Stimulated activated CD4-positive, alpha-beta T cell treated with anti-CD3 and anti-CD28 coated beads, Interleukin-1b, Interleukin-23, amount 100 ng/mL, for 1 hour (primary cell): ENCODE measurements at places on chromosomes 4 and X.

DNA sequence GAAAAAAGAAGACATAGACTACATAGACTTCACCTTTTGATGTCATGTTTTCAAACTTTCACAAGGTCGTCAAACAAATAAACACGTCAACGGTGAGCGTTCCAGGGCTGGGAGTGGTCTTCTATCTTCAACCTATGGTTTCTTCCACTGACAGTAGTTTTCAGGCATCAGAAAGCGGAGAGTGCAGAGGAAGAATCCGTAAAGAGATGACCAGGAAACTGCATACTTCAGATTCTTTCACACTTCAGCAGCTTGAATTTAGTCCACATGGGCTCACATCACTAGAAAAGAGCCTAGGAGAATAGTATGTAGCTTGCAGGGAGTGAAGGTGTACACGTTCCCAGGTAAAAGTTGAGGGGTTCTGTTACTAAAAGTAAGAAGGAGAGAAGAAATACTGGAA, 58.5 kb downstream of the NPY1R start:
- no peak for DNase-seq

GRCh38 chr4:68396756-68397155, 46.9 kb upstream of the YTHDC1 start:
- no peak for DNase-seq

DNA sequence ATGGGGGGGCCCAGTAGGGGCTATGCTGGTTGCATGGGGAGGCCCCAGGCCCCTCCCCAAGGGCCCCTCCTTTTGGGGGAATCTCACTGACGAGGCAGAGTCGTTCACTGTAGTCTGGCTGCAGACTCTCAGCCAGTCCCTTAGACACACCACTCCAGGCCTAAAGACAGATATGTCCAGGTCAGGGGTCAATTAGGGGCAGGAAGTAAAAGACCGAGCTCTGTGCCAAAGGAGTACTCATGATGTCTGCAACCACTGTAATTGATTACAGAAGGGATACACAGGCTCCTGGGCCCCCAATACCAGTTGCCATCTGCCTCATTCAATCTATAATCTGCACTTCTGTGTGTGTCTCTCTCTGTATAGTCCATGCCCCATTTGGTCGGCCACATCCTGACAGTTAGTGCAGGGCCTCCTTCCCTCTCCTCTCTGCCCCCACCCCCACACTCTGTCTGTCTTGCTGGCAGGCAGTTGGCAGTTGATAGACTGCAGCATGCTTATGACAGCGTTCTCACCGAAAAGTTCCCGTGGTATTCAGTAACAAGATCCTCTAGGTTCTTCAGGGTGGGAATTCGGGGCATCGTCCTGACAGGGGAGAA, 1.3 kb upstream of the CXorf65 start:
- no peak for DNase-seq

GRCh38 chr4:6446130-6446482, 26.3 kb downstream of the PPP2R2C start:
- no peak for DNase-seq

DNA sequence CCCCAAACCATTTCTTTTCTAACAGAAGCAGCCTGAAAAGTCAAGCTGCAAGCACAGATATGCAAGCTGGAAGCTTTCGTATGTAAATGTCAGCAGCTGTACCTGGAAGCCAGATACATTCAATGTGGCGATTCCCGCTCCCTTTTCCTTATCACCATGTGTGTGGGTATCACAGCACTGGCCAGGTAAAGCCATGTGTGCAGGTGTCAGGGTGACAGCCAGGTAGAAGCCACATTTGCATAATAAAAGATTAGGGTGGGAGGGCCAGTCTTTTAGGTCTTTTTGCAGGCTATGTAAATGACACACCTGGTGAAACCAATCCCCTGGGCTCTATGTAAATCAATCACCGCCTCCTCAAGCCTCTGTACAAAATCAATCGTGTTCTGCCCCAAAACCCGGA, 50.1 kb downstream of the RXFP1 start:
- no peak for DNase-seq

DNA sequence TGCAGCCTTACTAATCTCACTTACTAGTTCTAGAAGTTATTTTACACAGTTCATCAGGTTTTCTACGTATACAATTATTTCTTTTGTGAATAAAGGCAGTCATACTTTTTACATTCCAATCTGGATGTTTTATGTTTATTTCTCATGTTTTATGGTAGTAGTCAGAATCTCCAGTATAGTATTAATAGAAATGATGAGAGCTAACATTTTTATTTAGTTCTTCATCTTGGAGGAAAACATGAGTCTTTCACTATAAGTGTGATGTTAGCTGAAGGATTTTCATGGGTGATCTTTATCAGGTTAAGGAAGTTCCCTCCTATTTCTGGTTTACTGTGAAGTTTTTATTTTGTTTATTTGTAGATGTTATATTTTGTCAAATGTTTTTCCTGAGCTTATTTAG, 256.1 kb upstream of the GIMD1 start:
- DNase-seq = no peak

DNA sequence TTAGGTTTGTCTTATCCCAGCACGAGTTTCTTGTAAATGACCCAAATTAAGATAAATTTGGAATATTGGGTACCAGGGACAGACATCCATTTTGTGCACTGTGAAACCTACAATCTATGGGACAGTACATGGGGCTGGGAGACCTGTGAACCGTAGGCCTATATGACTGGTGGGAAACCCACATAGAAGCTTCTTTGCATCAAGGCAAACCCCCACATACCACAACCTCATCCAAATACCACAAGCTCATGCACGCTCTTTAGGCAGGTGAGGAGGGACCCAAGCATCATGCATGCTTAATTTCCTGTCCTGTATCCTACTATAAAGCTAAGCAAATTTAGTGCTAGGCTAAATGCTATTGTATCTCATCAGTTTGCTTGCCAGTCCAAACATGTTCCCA, 47.8 kb downstream of the NIPAL1 start:
- DNase-seq = no peak

GRCh38 chrX:125384867-125385266, 65.2 kb downstream of the TEX13C start:
- DNase-seq = no peak

- DNase-seq = no peak
These were observed 55.1 kb downstream of the RS1 start for GRCh38 chrX:18616688-18617406.

DNA sequence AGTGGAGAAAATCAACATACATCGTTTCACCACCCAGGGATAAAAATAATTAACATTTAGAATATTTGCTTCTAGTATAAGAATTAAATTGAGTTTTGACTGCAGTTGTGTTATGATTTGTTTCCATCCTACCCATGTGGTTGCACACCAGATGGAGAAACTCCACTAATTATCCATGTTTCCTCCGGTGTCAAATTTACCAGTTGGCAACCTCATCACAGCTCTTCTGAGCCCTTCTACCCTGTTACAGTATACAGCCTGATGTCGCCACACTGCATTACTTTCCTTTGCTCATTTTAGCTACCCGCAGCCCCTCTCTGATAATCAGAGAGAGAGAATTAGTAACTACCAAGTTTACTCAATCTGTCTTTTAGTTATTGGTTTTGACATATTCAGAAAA, 411.2 kb downstream of the DTHD1 start:
- DNase-seq = no peak

DNA sequence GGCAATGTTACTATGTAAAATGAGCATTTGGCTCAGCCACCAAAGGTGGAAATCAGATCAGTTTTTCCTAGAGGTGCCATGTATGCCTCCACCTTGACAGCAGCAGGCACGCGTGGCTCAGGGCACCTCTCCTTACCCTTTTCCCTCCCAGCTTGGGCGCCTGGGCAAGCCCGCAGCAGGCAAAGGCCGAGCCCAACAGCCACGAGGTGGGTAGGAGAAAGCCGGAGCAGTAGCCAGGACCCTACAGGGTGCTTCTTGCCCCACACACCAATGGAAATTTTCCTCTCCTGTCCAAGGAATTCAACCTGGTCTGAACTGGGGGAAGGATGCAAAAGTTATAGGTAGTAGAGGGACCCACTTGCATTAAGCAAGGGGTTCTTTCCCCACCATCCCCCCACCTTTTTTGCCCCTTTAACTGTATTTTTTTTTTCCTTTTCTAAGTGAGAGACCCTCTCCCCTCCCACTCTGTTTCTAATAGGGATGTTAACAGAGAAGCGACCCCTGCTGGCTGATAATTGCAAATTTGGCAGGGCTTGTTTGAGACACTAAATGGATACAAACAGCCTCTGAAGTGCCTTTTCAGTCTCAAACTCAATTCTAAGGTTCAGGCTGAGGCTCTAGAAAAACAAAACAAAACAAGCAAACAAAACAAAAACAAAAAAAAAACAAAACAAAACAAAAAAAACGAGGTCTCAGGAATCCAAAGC, 895.1 kb downstream of the PCDH18 start:
- DNase-seq = no peak

- no peak for DNase-seq
These were observed 1491.8 kb upstream of the IGFBP7 start for GRCh38 chr4:58602022-58602421.

DNA sequence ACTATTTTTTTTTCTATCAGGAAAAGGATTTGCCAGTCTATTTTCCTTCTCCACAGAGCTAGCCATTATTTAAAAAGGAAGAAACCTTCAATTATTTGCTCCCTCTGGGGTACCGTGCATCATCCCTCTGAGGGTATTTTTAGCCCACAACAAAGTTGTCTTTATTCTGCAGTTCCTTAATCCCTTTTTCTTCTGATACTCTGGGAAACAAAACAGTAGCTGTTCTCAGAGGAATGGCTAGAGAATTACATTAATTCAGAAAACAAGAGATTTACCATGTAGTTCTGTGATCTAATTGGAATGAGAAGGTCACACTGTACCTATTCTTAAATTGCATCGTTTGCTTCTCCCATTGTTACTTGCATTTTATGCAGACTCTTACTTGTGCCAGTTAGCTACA, 1056.7 kb downstream of the STIM2 start:
- no peak for DNase-seq

DNA sequence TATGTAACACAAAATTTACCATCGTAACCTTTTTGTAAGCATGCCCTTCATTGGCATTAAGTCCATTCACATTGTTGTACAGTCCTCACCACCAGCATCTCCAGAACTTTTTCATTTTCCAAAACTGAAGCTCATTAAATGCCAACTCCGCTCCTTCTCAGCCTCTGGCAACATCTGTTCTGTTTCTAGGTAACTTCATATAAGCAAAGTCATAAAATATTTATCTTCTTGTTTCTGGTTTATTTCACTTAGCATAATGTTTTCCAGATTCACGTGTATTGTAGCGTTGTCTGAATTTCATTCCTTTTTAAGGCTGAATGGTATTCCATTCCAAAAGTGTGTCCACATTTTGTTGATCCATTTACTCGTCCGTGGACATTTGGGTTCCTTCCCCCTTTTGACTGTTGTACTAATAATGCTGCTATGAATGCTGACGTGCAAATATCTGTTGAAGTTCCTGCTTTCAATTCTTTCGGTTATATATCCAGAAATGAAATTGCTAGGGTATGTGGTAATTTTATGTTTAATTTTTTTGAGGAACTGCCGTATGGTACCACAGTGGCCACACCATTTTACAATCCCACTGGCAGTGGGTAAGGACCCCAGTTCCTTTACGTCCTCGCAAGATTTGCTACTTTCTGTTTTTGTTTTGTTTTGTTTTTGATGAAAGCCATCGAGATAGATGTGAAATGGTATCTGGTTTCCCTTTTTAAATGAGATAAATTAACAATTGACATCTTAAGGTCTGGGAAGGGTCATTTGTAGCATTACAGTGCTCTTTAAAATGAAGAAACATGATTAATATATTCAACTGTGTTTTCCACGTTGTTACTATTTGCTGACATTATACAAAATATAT, 63.4 kb downstream of the PTTG2 start:
- DNase-seq = no peak

GRCh38 chrX:138925330-138925729, 213.8 kb upstream of the FGF13 start:
- DNase-seq = no peak

DNA sequence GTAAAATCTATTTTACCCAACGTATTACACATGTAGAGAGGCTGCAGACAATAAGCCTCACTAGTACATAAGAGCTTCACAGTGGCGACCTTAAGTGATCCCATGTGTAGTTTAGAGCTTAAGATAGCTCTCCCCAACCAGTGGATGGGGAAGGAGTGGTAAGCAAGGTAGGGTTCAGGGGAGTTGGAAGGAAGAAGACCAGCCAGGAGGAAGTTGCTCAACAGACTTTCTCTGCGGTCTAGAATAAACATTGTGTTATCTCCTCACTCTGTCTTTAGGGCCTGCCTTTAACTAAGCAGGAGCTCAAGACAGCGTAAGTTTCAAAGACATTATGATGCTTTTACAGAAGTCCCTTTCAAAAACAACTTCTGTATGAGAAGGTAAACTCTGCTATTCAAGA, 16.8 kb downstream of the MEPE start:
- no peak for DNase-seq

GRCh38 chrX:75229774-75230173, 44.1 kb upstream of the UPRT start:
- DNase-seq = no peak

- no peak for DNase-seq
These were observed 23.0 kb downstream of the SNX25 start for GRCh38 chr4:185232370-185232769.

DNA sequence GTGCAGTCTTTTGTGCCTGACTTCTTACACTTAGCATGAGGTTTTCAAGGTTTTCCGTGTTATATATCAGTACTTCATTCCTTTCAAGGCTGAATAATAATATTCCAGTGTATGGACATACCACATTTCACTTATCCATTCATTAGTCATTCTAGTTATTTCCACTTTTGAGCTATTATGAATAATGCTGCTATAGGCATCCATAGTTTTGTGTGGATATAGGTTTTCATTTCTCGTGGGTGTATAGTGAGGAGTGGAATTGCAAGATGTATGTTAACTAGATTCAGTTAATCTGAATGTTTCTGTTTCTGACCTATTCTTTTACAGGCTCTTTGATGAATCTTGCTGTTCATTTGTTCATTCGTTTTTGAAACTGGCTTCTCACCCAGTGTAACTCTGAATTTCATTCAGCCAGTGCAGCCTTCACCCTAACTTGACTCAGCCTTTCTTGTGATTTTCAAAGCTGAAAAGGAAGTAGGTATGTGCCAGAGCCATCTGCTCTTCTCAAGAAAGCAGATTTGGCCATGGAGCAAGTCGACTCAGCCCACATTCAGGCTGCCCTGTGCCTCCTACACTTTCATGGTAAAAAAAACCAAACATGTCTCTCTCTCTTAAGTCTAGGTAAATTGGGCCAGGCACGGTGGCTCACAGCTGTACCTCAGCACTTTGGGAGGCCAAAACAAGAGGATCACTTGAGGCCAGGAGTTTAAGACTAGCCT, 56.3 kb upstream of the NOCT start:
- DNase-seq = no peak

GRCh38 chr4:103451341-103451740, 253.2 kb upstream of the CENPE start:
- DNase-seq = no peak

DNA sequence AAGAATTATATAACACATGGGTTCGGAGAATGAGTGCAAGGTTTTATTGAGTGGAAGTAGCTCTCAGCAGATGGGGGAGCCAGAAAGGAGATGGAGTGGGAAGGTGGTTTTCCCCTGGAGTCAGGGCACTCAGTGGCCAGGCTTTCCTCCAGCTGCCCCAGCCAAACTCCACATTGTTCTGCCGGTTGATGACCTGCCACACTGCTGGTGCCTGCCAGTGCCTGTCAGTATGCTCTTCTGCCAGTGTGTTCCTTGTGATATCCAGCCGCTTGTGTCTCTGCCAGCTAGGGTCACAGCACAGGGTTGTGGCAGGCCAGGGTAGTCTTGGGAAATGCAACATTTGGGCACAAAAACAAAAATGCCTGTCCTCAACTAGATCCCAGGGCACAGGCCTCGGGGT, 604.8 kb upstream of the TECRL start:
- no peak for DNase-seq

GRCh38 chrX:54271664-54272063, 86.2 kb downstream of the WNK3 start:
- DNase-seq = no peak
